Regular cardiac myocyte (primary cell): ENCODE measurements at places on chromosomes 1 and 21. TPM values are rescaled to one million over a fixed set of nuclear protein-coding genes. Genes with fewer than 3 reads are reported as not detected.

Gene KLHDC7A
- under 0.01 TPM in 2 replicates for total RNA-seq

Gene AGT
- 0.19 and 5.4 TPM in 2 replicates for total RNA-seq

Gene OR2T29
- not detected in 2 replicates for total RNA-seq

Gene OLIG1
- total RNA-seq = not detected in 2 replicates

Gene FAM110D
- total RNA-seq = under 0.01 TPM in 1 of 2 replicates, not detected in the other

Gene DENND2C
- total RNA-seq = 1.5 and 3.7 TPM in 2 replicates

Gene S100A6
- 607 and 730 TPM in 2 replicates for total RNA-seq

Gene MIXL1
- not detected in 2 replicates for total RNA-seq

Gene ALG14
- total RNA-seq = 1.1 and 3.1 TPM in 2 replicates

Gene GRIK3
- total RNA-seq = not detected in 2 replicates

Gene SLAMF8
- total RNA-seq = not detected in 2 replicates

Gene KIRREL1
- total RNA-seq = 92.4 and 146 TPM in 2 replicates

Gene CCDC17
- 0.58 and 0.85 TPM in 2 replicates for total RNA-seq

Gene ASH1L
- total RNA-seq = 21.7 and 37.5 TPM in 2 replicates

Gene CSMD2
- total RNA-seq = 0.38 and 0.56 TPM in 2 replicates

Gene KCNK1
- 0.38 and 0.56 TPM in 2 replicates for total RNA-seq
